Heart left ventricle (tissue), 16 donors: ENCODE measurements at places on chromosomes 7 and 10. TPM values are rescaled to one million over a fixed set of nuclear protein-coding genes. Genes with fewer than 3 reads are reported as not detected.

Gene HTR5A
- total RNA-seq, result not detected

Gene PIK3CG
- 1.6 TPM for total RNA-seq

- H3K4me1 ChIP-seq, result peaks cover 70% of the 10 kb centered on the region
- H3K36me3 ChIP-seq, result peaks cover 48% of the 10 kb centered on the region
- DNase-seq, result peak; percentile 54
- H3K27me3 ChIP-seq, result no peaks in the 10 kb centered on the region
Observed at GRCh38 chr10:102597131-102597991, 46.9 kb upstream of the TRIM8 start.

DNA sequence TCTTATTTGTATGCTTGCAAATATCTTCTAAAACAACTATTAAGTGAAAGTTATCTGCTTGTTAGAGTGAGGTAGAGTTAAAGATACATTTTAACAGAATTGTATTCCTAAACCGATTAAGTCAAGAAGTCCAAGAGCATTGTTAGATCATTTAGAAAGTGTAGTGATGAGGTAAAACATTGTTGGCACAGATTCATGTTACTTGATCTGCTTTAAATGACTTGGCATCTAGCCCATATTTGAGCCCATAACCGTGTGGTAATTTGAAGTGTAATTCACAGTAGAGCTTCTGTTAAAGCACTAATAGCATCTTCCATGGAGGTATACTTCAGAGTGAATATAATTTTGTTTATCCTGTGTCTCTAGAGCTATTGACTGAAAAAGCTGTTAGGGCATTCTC is 62.1 kb downstream of the PTEN start:
- no peak for DNase-seq
- peaks cover 92% of the 10 kb centered on the region for H3K4me1 ChIP-seq
- no peaks in the 10 kb centered on the region for H3K36me3 ChIP-seq
- no peak overlapping the region for H3K4me3 ChIP-seq
- H3K27me3 ChIP-seq, result no peaks in the 10 kb centered on the region

DNA sequence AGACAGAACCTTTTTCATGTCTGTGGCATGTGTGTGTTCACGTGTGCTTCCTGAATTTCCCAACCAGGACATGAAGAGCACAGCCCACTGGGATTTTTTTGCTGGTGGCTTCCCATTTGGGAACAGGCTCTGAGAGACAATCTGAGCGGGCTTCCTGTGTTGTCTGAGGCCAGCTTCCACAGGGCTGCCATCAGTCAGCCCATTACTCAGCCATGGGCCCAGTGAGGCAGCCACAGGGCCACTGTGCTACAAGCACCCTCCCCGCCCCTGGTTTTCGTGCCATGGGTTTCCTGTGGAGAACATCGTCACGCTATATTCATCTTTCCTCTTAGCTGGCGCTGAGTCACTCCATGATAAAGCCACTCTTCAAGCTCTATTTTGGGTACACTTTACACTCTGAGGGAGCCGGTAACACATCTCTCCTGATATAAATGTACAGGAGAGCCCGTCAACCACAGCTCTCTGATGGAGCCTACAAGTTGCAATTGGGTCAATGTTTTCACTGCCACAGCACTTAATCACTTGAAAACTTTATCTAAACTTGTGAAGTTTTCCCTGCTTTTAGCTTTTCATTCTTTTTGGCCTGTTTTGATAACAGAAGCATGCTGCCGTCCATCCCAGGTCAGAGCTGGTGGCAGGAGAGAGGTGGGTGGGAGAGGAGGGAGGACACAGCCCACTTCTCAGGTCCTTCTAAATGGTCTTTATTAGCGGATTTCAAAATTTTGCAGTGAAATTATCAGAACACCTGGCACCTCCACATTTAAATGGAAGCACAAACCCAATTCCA is 96.9 kb downstream of the HIPK2 start:
- peaks cover 55% of the 10 kb centered on the region for H3K4me1 ChIP-seq
- peak overlapping the region; percentile 95 for H3K27ac ChIP-seq
- H3K27me3 ChIP-seq, result no peaks in the 10 kb centered on the region
- no peaks in the 10 kb centered on the region for H3K36me3 ChIP-seq
- DNase-seq, result peak; percentile 77
